ENCODE measurements at places on chromosomes 2 and 18. TPM values are rescaled to one million over a fixed set of nuclear protein-coding genes. Genes with fewer than 3 reads are reported as not detected.
A peak's percentile ranks its signal among the peaks of the same experiment; 100 is the strongest.

- no peak for DNase-seq
- H3K27me3 ChIP-seq: no peaks in the 10 kb centered on the region
- H3K36me3 ChIP-seq: no peaks in the 10 kb centered on the region
- H3K27ac ChIP-seq: no peak overlapping the region
- no peaks in the 10 kb centered on the region for H3K4me1 ChIP-seq
These were observed 869.2 kb downstream of the BCL11A start for GRCh38 chr2:59684116-59684770.

Gene GNLY
- 14.8 TPM for total RNA-seq

- DNase-seq: no peak
- H3K4me1 ChIP-seq: no peaks in the 10 kb centered on the region
- peaks cover 30% of the 10 kb centered on the region for H3K27me3 ChIP-seq
These were observed 35.8 kb downstream of the AGAP1 start for GRCh38 chr2:235529621-235530020.

- DNase-seq: no peak
- no peak overlapping the region for H3K4me3 ChIP-seq
- no peak overlapping the region for H3K27ac ChIP-seq
- H3K36me3 ChIP-seq: no peaks in the 10 kb centered on the region
- no peaks in the 10 kb centered on the region for H3K27me3 ChIP-seq
- H3K4me1 ChIP-seq: no peaks in the 10 kb centered on the region
These were observed 74.6 kb upstream of the DOK6 start for GRCh38 chr18:69326094-69326493.

DNA sequence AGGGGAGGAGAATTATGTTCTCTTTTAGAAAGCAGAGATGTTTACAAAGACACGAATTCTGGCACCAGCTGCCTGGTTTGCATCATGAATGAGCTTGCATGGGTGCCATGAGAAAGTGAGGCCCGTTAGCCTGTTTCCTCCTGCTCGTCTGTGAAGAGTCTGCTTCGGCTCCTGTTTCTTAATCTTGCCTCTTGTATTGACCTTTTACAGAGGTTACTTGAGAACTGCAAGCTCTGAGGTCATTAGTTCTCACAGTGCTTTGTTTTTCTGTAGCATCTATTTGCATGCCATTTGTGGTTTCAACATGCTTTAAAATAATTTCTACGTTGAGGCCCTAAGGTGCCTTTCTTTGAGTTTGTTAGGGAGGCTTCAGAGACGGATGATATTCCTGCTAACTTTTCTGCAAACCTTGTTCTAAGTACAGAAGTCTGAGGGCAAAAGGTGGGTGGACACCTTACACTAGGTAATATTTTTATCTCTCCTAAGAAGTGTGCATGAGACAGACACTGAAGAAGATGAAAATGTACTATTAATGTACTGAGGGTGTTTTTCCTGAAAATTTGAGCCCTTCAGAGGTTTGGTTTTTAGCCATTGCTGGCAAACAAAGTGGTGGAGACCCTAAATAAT lies 53.4 kb upstream of the LINC00305 start:
- H3K4me3 ChIP-seq: no peak overlapping the region
- no peaks in the 10 kb centered on the region for H3K27me3 ChIP-seq
- no peak overlapping the region for H3K27ac ChIP-seq
- no peaks in the 10 kb centered on the region for H3K36me3 ChIP-seq

GRCh38 chr2:200165687-200166086 lies 140.8 kb upstream of the SPATS2L start:
- no peak overlapping the region for H3K27ac ChIP-seq
- DNase-seq: no peak
- H3K27me3 ChIP-seq: no peaks in the 10 kb centered on the region

DNA sequence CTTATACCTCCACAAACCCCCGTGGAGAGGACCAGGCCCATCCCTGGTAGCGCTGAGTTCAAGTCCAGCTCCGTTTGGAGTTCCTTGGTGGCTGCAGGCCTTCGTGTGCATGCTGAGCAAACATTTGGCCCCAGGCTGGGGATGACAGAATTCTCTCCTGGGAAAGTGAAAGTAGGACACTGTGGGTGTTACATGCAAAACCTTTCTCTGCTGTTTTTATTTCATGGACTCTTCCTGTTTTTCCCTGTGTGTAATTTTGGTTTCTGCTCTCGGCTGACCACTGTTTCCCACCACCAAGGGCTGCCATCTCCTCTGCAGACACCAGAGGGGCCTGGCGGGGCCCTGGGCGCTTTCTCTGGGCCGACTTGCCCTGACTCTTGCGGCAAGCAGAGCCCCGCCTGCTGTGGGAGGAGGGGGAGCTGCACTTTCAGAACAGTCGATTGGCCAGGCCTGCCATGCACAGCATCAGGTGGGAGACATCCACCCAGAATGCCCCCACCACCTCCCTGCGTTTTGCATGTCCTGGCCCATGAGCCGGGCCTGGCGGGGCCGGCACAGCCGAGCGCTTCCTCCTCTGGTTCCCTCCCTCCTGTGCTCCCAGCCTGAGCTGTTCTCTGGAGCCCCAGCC lies 102.4 kb downstream of the CABLES1 start:
- DNase-seq: no peak
- peaks cover 10% of the 10 kb centered on the region for H3K4me1 ChIP-seq
- H3K4me3 ChIP-seq: peak overlapping the region; percentile 86
- H3K27ac ChIP-seq: peak overlapping the region; percentile 95

DNA sequence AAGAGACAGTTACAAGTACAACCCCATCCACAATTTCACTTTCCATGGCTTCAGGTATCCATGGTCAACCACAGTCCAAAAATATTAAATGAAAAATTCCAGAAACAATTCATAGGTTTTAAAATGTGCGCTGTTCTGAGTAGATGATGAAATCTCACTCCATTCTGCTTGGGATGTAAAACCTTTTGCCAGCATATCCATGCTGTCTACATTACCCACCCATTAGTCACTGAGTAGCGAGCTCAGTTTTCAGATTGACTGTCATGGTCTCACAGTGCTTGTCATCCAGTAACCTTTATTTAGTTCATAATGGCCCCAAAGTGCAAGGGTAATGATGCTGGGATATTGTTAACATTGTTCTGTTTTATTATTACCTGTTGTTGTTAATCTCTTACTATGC lies 40.5 kb downstream of the SMAD4 start:
- peaks cover 2% of the 10 kb centered on the region for H3K36me3 ChIP-seq
- H3K4me1 ChIP-seq: peaks cover 22% of the 10 kb centered on the region
- H3K4me3 ChIP-seq: no peak overlapping the region
- H3K27ac ChIP-seq: no peak overlapping the region

Gene DSC2
- not detected for total RNA-seq

DNA sequence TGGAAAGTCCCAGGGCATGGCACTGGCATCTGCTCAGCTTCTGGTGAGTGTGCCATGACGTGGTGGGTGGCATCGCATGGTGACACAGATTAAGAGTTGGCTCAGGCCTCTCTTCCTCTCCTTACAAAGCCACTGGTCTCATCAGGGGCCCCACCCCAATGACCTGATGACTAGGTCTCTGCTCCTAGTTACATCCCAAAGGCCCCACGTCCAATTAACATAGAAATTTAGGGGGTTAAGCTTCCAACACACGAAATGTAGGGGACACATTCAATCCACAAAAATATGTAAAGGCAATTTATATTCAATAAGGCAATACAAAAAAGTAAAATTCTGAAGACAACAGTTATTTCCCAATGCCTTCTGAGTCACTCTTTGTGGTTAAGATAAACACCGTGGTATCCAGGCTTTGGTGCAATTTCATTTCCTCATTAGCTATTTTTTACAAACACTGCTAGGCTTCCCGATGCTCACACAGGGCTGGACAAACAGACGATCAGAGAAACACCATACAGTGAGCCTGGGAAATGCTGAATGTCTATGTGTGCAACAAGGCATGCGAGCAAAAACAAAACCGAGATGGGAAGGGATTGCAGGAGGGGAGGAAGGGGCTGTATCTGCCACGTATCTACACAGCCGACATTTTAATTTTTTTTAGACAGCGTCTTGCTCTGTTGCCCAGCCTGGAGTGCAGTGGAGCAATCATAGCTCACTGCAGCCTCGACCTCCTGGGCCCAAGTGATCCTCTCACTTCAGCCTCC lies 67.2 kb downstream of the MBP start:
- H3K36me3 ChIP-seq: peaks cover 2% of the 10 kb centered on the region
- DNase-seq: peak; percentile 63
- peaks cover 72% of the 10 kb centered on the region for H3K4me1 ChIP-seq
- H3K4me3 ChIP-seq: peak overlapping the region; percentile 77
- peak overlapping the region; percentile 100 for H3K27ac ChIP-seq

Gene OTOS
- total RNA-seq: not detected

DNA sequence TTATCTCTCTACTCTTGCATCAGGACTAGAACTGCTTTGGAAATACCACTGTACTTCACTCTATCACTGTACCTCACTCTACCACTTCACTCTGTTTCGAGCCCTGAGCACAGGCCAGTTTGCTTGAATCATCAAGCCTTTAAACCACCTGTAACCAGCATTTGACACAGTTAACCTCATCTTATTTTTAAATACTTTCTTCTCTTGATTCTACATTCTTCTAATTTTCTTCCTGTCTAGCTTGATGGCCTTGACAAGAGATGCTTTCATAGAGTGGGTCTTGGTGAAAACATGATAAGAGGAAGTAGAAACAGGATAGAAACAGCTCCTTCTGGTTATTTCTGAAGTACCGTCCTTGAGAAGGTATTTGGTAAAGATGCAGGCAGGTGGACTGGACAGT lies 78.1 kb downstream of the SPIRE1 start:
- no peak for DNase-seq
- H3K27ac ChIP-seq: no peak overlapping the region
- no peaks in the 10 kb centered on the region for H3K4me1 ChIP-seq
- peaks cover 2% of the 10 kb centered on the region for H3K36me3 ChIP-seq
- H3K4me3 ChIP-seq: no peak overlapping the region

Gene PARD3B
- total RNA-seq: 1.5 TPM

- H3K36me3 ChIP-seq: peaks cover 15% of the 10 kb centered on the region
- H3K27ac ChIP-seq: no peak overlapping the region
- no peaks in the 10 kb centered on the region for H3K27me3 ChIP-seq
- H3K4me3 ChIP-seq: no peak overlapping the region
- peaks cover 14% of the 10 kb centered on the region for H3K4me1 ChIP-seq
These were observed 39.8 kb downstream of the RHBDD1 start for GRCh38 chr2:226875438-226876225.

GRCh38 chr18:42850174-42851083 lies 265.1 kb downstream of the RIT2 start:
- no peak overlapping the region for H3K27ac ChIP-seq
- no peaks in the 10 kb centered on the region for H3K4me1 ChIP-seq
- no peak overlapping the region for H3K4me3 ChIP-seq
- no peaks in the 10 kb centered on the region for H3K27me3 ChIP-seq
- no peaks in the 10 kb centered on the region for H3K36me3 ChIP-seq
- no peak for DNase-seq

Gene DHRS9
- total RNA-seq: not detected

DNA sequence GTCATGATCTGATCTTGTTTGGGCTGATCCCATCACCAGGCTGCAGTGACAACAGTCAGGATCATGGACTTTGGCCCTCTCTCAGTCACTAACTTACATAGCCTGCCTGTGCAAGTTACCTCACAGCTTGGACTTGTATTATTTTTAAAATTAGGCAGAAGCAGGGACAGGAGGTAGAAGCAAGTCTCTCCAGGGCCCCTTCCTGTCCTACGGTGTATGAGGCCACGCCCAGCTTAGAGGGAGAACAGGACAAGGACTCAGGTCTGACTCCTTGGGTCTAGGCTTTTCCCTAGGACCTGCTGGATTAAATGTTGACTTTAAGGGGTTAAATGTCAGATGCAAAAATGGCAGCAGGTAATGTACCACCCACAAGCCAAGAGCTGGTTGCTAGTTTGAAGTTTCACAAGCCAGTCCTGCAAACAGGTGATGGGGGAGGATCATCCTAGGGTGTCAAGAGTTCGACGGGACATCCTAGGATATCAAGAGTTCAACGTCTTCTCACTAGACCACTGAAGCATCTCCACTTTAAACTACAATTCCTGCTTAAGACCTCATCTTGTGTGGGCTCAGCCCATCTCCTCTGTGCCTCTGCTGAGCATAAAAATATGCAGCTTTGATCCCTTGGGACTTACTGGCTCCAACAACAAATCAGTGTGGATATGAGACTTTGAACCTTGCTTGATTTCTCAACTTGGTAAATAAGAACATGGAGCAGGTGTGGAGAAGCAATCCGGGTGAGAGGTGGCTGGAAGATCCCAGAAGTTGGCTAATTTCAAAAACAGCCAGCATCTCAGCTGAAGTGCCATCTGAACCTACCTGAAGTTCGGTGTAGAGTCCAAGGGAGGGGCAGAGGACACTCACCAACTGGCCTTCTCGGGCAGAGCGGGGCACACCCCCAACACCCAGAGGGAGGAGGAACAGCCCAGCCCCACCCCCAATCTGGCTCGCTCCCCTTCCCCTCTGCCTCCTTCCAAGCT lies 39.5 kb downstream of the SFXN5 start:
- no peaks in the 10 kb centered on the region for H3K27me3 ChIP-seq
- H3K36me3 ChIP-seq: peaks cover 2% of the 10 kb centered on the region
- no peak for DNase-seq
- H3K4me3 ChIP-seq: no peak overlapping the region
- peaks cover 5% of the 10 kb centered on the region for H3K4me1 ChIP-seq

DNA sequence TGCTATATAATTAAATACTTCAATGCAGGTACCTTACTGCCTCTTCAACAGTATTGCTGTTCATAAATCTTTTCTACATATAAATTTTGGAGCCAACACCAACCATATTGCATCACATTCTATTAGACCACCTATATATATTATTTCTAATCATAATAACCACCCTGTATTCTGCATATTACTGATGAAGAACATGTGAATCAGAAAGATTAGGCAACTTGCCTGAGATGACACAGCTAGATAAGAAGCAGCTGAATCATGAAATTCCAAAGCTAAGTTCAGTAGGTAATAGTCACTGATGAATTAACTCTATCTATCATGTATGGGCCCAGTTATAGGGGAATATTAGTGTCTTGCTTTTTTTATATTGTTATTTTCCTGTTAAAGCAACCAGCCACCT lies 161.8 kb downstream of the AGPS start:
- H3K36me3 ChIP-seq: peaks cover 3% of the 10 kb centered on the region
- no peak overlapping the region for H3K4me3 ChIP-seq
- peaks cover 10% of the 10 kb centered on the region for H3K27me3 ChIP-seq
- H3K27ac ChIP-seq: no peak overlapping the region

- H3K36me3 ChIP-seq: peaks cover 4% of the 10 kb centered on the region
- H3K27me3 ChIP-seq: peaks cover 12% of the 10 kb centered on the region
- H3K4me1 ChIP-seq: peaks cover 2% of the 10 kb centered on the region
- H3K27ac ChIP-seq: no peak overlapping the region
- H3K4me3 ChIP-seq: no peak overlapping the region
- no peak for DNase-seq
These were observed 776.1 kb upstream of the ID2 start for GRCh38 chr2:7905756-7906155.

Gene DOK6
- not detected for total RNA-seq

DNA sequence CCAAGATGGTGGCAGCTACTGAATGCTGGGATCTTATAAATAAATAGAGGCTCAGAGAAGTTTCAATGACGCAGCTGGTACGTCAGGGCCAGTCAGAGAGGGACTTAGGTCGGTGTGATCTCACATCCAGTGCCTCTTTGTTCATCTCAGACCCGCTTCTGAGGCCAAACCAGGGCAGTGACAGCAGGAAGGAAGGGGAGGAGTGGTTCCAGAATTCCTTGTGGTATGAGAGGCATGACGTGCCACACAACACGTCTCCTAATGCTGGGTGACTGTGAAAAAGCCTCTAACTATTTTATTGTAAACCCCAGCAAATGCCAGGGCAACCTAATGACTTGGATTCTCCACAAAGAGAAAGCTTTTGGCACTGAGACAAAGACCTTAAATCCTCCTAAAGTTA lies 423.3 kb downstream of the LPIN1 start:
- no peak for DNase-seq
- no peaks in the 10 kb centered on the region for H3K27me3 ChIP-seq
- peaks cover 32% of the 10 kb centered on the region for H3K4me1 ChIP-seq
- H3K27ac ChIP-seq: peak overlapping the region; percentile 90

Gene MEP1B
- 0.29 TPM for total RNA-seq
